ENCODE measurements at places on chromosomes 16 and 17.

DNA sequence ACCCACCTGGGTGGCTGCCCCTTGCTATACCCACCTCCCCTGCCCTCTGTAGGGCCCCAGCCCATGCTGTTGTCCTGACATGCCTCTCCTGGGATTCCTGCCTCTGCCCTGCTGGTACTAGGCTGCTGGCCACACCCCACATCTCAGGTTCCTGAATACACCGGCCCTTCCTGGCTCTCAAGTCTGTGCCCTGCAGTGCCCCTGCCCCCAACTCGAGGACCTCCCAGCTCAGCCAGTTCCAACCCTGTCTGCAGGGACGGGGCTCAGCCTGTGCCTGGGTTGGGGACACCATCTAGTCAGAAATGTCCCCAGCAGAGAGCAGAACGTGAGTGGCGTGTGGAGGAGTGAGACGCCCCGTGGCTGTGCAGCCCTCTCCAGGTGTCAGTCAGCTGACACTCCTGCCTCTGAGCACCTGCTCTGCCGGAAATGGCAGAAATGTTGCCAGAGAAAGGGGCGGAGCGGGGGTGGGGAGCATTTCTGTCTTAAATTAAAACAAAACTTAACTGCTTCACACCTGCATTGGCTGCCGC is 28.7 kb downstream of the ACSF3 start:
- no peak for DNase-seq

DNA sequence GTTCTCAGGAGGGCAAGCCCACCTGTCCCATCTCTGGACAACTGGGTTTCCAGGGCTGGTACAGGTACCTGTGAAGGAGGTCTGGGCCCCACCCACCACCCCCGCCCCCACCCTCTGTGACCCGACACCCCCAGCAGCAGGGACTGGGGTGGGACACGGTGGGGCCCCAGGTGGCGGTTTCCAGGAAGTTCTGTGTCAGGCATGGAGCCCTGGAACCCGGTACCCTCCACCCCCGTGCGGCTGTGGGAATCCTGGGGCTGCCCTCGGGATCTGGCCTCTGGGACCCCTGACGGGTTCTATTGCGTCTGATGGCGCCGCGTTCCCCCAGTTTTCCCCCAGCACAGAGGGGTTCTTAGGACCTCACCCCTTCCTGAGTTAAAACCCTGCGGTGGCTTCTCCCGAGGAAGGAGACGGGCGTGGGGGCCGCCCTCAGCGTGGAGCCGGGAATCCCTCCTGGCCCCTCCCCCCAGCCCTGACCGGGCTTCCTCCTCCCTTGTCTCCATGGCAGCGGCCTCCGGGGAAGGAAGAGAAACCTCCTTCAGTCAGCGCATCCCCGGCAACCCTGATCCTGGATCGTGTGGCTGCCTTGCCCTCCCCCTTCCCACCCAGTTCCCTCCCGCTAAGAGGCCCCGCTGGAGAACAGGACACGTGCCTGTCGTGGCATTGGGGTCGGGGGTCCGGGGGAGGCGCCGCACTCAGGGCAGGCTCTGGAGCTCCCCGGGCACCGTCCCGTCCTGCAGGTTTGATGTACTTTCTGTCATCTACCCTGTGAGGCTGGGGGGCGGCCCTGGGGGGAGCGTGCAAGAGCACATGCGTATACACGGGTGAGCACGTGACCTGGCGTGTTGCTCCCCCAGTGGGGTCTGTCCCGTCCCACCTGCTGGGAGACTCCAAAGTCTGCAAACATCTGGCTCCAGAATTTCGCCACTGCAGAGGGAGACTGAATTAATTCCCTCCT is 30.3 kb downstream of the CACNA1H start:
- DNase-seq, result peak; percentile 12

DNA sequence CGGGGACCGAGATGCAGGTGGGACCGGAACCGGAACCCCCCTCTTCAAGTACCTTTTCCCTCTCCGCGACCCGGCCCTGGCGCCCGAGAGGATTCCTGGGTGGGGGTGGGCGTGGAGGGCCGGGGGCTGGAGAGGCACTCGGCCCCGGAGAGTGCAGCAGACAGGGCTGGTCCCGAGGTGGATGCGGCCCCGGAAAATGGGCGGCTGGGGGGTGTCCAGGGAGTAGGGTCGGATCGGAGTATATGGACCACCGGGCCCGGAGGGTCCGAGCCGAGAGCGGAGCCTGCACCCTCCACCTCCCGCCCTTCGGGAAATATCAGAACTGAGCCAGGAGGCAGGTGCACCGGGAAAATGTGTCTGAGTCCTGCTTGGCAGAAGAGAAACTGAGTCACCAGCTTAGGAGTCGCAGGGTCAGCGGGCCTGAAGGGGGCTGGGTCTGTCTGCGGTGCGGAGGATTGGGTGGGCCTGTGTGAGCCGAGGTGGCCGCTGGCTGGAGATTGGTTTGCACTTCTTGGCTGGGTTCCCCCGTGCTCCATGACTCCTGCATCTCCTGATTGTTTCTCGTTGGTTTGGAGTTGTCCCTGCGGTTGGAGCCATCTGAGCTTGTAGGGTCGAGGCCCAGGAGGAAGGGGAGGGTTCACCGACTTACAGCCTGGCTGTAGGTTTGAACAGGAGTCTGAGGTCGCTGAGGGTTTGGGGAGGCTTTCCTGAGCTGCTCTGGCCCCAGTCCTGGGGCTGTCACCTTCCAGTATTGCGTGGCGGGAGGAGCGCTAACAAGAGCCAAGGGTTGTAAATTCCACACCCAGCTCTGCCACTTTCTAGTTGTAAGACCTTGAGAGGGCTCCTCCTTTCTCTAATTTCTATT is 518 bp downstream of the SH2B1 start:
- peak; percentile 51 for DNase-seq

GRCh38 chr16:49693445-49693844 is 162.5 kb downstream of the ZNF423 start:
- no peak for DNase-seq

- DNase-seq, result no peak
Observed at GRCh38 chr17:6660805-6661463, 9.4 kb downstream of the C17orf100 start.

DNA sequence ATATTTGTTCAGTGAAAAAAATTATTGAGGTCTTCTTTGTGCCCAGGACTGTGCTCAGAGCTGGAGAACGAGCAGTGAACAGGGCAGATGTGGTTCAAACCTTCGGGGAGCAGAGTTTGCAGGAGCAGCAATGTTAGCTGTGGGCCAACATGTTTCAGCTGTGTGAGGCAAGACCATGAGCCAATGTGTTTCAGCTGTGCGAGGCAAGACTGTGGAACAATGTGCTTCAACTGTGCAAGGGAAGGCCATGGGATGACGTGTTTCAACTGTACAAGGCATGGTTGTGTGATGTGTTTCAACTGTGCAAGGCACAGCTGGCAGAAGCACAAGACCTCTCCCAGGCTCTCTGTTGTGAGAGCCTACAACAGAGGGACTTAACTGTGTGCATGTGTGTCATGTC is 35.2 kb upstream of the SDK2 start:
- no peak for DNase-seq

DNA sequence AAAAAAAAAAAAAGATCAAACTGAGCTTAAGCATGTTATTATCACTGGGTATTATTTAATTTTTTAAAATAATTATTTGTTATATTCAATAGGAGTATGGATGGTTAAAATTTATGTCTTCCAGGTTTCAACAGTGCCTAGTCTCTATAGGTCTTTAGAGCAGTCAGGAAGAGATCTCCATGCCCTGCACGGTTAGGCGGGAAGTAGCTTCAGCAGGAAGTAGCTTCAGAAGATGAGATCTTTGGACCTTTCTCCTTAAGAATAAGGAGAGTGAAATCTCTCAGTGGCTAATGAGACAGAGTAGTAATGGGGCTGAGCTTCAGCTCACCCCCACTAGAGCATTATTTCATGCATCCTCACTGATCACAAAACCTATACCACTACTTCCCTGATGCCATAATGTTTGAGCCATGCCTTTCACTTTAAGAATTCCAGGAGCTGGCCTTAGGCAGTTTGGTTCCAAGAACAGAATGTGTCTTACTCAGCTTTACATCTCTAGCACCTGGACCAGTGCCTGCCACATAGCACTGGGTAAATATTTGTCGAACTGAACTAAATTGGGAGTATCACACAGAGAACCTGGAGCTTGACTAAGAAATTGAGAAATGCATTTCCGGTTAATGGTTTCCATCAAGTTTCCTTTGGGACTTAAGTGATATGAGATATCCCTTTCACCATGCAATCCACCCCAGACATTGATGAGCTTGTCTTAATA is 43.5 kb downstream of the SCPEP1 start:
- DNase-seq, result no peak

DNA sequence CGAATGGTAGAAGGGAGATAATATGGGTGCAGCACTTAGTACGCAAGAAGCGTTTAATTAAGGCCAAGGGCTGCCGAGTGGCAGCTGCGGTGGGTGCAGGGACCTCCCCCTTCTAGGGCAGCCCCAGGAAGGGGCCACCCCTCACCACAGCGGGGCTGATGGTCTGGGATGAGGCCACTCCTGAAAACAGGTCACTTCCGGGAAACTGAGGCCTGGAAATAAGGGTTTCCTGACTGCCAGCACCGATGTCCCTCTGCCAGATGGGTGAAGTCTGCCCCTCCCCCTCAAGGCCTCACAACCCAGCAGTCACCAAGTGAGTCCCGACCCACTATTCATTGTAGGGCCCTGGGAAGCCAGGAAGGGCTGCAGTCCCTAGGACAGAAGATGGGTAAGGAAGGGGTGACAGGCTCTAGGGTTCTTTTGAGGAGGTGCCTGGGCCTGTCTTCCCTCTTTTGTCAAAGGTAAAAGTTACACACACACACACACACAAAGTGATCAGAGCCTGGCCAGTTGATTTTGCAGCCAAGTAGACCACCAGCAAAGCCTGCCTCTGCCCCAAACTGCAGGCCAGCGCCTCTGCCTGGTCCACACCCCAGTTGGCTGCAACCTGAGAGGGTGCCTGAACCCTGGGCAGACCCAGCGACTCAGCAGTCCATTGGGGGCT is 12.5 kb downstream of the SREBF1 start:
- no peak for DNase-seq

- no peak for DNase-seq
Observed at GRCh38 chr17:28470914-28471366, 2.5 kb upstream of the SLC13A2 start.

GRCh38 chr16:64077242-64077641 is 1044.6 kb downstream of the CDH11 start:
- no peak for DNase-seq

DNA sequence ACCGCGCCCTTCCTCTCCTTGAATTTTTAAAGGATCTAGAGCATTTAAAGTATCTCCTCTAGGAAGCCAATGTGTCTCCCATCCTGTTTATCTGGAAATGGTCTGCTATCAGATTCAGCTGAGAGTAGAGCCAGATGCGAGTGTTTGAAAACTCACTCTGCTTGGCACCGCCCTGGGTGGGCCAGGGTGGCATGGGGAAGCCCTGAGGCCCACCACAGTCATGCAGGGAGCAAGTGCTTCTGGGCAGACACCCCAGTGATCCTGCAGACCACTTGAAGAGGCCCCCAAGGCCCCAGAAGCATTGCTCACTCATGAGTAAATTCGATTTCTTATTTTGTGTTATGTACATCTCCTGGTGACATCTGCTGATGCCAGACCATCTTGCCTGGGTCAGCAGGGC is 8.7 kb upstream of the CACNG4 start:
- no peak for DNase-seq

DNA sequence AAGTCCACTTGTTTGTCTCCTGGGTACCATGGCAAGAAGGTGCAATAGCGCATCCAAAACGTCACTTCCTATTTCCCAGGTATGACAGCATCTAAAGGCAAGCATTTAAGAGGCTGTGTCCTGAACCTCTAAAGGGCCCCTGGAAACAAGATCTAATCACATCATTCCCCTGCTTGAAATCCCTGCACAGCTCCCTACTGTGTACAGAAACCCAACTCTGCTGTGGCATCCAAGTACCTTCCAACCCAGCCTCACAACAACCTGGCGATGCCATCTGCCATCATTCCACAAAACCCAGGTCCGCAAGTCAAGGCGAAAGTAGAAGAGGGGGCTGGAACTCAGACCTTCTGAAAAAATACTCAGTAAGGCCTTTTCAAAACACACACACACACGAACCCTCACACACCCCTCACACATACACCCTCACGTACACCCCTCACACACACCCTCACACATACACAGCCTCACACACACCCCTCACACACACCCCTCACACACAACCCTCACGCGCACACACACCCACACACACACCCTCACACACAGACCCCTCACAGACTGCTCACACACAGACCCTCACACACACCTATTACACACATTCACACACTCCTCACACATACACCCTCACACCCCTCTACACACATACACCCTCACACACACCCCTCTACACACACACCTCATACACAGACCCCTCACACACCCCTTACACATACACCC is 24.5 kb downstream of the C17orf67 start:
- DNase-seq, result no peak

DNA sequence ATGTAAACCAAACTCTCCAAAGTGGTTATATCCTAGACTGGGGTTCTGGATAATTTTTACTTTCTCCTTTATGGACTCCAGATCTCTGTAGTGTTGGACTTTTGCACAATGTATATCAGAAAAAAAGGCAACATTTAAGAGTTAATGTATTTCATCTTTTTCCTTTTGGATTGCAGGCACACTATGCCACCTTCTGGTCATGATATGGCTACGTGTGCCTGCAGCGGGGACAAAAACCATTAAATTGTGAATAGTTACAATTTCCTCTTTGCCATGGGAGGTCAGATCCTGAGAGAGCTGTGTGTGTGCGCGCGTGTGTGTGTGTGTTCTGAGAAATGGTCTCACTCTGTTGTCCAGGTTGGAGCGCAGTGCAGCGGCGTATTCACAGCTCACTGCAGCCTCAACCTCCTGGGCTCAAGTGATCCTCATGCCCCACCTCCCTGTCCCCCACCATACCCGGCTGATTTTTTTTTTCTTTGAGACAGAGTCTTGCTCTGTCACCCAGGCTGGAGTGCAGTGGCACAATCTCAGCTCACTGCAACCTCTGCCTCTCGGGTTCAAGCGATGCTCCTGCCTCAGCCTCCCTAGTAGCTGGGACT is 4.3 kb upstream of the SGF29 start:
- DNase-seq, result peak; percentile 62

All from dermis microvascular lymphatic vessel endothelial cell (primary cell).